ENCODE measurements at places on chromosomes 1 and 21.

DNA sequence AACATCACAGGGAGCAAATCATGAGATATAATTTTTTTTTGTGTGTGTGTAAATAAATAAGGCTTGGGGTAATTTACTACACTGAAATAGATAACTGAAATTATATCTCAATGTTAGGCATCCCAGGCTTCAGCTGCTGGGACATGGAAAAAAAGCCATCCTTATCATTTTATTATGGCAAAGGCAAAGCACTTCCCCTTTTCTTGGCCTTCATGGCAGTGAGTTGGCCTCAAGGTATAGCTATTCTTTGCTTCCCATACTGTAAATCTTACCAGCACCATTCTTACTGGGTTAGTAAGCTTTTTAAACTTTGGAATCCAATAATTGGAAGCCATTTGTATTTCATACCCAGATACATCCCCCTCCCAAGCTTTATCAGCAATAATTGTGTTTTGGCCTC is 29.0 kb downstream of the RBM11 start:
- DNase-seq = no peak

- DNase-seq = no peak
Measured at GRCh38 chr21:10616535-10616934, 95.2 kb downstream of the TPTE start.

- DNase-seq = peak; percentile 94
Measured at GRCh38 chr1:27574871-27575831, 28.8 kb downstream of the AHDC1 start.

- no peak for DNase-seq
Measured at GRCh38 chr1:238296371-238296770, 405.6 kb upstream of the ZP4 start.

GRCh38 chr1:70436622-70437251 is 25.7 kb downstream of the CTH start:
- DNase-seq = peak; percentile 51

- peak; percentile 20 for DNase-seq
Measured at GRCh38 chr1:198892065-198892464, 253.2 kb downstream of the PTPRC start.

GRCh38 chr1:20280341-20280740 is 10.3 kb upstream of the VWA5B1 start:
- DNase-seq = no peak

- no peak for DNase-seq
Measured at GRCh38 chr1:237901299-237901934, 10.7 kb upstream of the ZP4 start.

- no peak for DNase-seq
Measured at GRCh38 chr1:52164604-52165003, 22.7 kb downstream of the ZFYVE9 start.

GRCh38 chr1:204150702-204151551 is 917 bp downstream of the ETNK2 start:
- DNase-seq = peak; percentile 49

GRCh38 chr1:25810341-25811299 is 9.1 kb upstream of the MTFR1L start:
- DNase-seq = peak; percentile 86

DNA sequence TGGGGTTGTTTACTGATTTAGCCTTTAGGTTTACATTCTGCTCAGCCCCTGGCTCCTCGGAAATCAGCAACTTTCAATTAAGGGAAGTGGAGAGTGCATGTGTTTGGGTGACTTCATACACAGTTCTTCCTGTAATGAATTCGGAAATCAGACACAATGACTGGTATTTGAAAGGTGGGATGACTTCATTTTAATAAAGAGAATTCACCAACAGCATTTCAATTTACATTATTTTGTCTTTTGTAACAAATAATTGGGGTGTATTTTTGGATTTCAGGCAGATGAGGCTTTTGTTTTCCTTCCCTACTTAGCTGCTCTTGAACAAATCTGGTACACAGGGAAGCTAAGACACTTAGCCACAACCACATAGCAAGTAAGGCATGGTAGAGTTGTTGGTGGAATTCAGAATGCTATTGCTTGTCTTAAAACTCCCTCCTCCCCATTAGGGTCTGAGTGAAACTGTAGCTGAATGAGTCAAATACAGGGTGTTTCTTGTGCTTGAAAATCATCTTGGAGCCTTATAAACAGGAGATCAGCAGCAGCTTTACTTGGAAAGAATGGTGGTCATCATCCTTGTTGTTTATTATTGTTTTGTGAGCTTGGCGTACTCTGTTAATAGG is 917 bp downstream of the STX12 start:
- peak; percentile 17 for DNase-seq

All from AG20443 (cell line).